ENCODE measurements at places on chromosomes 1 and 21. TPM values are rescaled to one million over a fixed set of nuclear protein-coding genes. Genes with fewer than 3 reads are reported as not detected.

GRCh38 chr1:148347781-148348180 is 135.3 kb downstream of the PPIAL4G start:
- DNase-seq, result no peak

GRCh38 chr1:247358920-247359319 is 27.3 kb upstream of the ZNF496 start:
- DNase-seq, result no peak

DNA sequence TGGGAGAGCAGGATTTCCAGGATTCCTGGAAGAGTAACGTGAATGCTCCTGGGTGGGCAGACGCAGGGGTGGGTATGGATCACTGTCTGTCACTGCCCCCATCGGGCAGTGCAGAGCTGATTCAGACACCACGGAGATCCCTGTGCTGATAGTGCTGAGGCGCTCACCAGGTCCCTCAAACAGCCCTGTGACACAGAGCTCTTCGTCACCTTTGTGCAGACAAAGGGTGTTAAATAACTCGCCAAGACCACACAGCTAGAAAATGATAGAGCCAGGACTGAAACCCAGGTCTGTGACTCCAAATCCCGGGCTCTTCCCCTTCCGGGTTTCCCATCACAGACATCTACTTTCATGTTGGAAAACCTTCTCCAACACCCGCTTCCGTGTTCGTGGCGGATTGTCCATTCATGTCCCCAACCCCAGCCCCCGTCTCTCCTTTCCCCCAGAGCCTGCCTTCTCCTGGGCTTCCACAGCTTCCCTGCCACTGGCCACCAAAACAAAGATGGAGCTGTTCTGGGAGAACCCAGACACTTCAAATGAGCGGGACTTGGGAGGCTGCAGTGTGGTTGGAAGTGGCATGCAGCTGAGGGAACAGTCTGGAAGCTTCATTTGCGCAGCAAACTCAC is 2.6 kb downstream of the EFHD2 start:
- DNase-seq, result no peak

The CCDC185 gene
- total RNA-seq, result 0.17 TPM

The ETV3 gene
- 39.7 TPM for total RNA-seq
